ENCODE measurements at places on chromosomes 3 and 15. TPM values are rescaled to one million over a fixed set of nuclear protein-coding genes. Genes with fewer than 3 reads are reported as not detected.
A peak's percentile ranks its signal among the peaks of the same experiment; 100 is the strongest.

DNA sequence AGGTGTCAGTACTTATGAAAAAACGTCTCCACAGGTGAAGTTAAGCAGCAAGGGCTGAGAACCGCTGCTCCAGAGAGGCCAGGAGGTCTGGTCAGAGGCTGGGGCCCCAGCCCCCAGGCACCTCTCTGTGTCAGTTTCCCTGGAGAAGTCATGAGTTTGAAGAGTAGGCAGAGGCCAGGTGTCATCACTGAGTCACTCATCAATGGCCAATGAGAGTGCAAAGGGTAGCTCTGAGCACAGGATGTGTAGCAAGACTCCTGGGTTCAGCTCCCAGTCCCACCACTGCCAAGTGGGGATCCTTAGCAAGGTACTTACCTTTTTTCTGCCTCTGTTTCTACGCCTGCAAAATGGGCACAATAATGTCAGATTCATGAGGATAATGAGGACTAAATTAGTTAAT, 47.9 kb downstream of the CORO2B start:
- DNase-seq = no peak
- no peaks in the 10 kb centered on the region for H3K36me3 ChIP-seq
- no peaks in the 10 kb centered on the region for H3K27me3 ChIP-seq
- H3K4me1 ChIP-seq = no peaks in the 10 kb centered on the region
- no peak overlapping the region for H3K27ac ChIP-seq
- H3K4me3 ChIP-seq = no peak overlapping the region

DNA sequence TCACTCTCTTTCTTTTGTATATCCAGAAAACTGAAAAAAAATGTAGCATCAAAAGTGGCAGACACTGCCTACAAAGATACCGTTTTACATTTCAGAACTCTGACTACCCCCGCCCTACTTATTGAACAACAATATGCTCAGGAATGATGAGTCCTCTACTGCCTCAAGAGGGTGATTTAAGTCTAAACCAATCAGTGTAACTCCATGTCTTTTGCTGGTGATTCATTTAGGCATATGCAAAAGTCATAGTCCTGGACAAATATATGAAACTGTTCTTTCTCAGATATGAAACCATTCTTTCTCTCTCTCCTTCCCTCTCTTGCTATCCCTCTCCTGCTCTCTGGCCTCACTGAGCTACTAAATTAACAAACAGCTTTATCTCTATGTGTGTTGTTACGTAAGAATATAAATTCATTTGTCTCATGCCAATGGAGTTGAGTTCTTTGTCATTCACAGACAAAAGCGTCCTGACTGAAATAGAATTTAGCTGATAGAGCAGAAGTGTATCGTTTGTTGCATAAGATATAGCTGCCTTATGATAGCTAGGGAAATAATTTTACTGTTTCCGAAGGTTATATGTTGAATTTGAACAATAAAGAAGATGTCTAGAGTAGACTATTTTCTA, 133.7 kb upstream of the OSTN start:
- no peaks in the 10 kb centered on the region for H3K36me3 ChIP-seq
- no peak overlapping the region for H3K4me3 ChIP-seq
- no peaks in the 10 kb centered on the region for H3K27me3 ChIP-seq
- peak; percentile 38 for DNase-seq
- H3K27ac ChIP-seq = no peak overlapping the region
- H3K4me1 ChIP-seq = no peaks in the 10 kb centered on the region

- no peak overlapping the region for H3K27ac ChIP-seq
- no peak overlapping the region for H3K4me3 ChIP-seq
- no peaks in the 10 kb centered on the region for H3K36me3 ChIP-seq
- H3K4me1 ChIP-seq = no peaks in the 10 kb centered on the region
- H3K27me3 ChIP-seq = no peaks in the 10 kb centered on the region
Observed at GRCh38 chr3:181455276-181455675, 256.4 kb upstream of the SOX2 start.

GRCh38 chr3:632571-633170, 436.1 kb downstream of the CHL1 start:
- no peaks in the 10 kb centered on the region for H3K4me1 ChIP-seq
- H3K27me3 ChIP-seq = no peaks in the 10 kb centered on the region
- no peaks in the 10 kb centered on the region for H3K36me3 ChIP-seq
- H3K27ac ChIP-seq = no peak overlapping the region
- DNase-seq = peak; percentile 81

- H3K27me3 ChIP-seq = no peaks in the 10 kb centered on the region
- no peak overlapping the region for H3K27ac ChIP-seq
- no peaks in the 10 kb centered on the region for H3K4me1 ChIP-seq
- DNase-seq = no peak
- no peak overlapping the region for H3K4me3 ChIP-seq
Observed at GRCh38 chr3:32083702-32084270, 22.6 kb upstream of the GPD1L start.

GRCh38 chr3:168511428-168512014, 415.8 kb upstream of the GOLIM4 start:
- H3K27ac ChIP-seq = no peak overlapping the region
- peaks cover 43% of the 10 kb centered on the region for H3K4me1 ChIP-seq
- DNase-seq = peak; percentile 42
- no peaks in the 10 kb centered on the region for H3K27me3 ChIP-seq

VIPR1 gene
- total RNA-seq = 1.6 TPM
